HuH-7 (cell line): ENCODE measurements at places on chromosomes 11 and 22.
A peak's percentile ranks its signal among the peaks of the same experiment; 100 is the strongest.

- no peak for DNase-seq
Measured at GRCh38 chr11:8260202-8260966, 3.3 kb downstream of the LMO1 start.

DNA sequence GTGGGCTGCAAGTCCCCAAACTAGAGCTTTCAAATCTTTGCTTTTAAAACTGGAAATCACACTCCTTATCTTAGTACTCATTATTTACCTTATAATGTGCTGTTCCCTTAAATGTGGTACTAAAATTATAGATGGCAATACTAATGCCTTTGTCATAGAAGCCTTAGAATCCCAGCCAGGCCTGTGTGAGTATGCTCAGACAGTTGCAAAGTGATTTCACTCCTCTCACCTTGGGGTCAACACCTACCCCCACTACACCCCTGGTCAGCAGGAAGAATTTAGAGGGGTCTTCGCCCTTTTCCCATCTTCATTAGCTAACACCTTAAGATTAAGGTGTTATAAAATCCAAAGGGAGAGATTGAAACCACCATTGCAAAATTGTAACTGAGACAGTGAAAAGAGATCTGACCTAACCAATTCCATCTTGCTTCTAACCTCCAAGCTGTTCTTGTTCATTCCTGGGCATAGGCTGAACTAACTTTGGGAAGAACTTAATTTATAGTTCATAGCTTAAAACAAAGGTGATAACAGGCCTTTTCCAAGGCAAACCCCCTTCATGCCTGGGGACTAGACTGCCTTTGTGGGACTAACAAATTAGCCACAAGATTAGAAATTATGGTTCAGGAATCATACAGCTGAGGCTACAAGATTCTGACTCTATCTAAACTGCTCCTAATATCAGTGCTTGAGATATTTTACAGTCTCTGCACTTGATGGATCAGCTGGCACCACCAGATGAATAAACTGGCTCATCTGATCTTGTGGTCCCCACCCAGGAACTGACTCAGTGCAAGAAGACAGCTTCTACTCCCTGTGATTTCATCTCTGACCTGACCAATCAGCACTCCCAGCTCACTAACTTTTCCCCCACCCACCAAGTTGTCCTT lies 10.4 kb upstream of the MRPL17 start:
- no peak for DNase-seq

DNA sequence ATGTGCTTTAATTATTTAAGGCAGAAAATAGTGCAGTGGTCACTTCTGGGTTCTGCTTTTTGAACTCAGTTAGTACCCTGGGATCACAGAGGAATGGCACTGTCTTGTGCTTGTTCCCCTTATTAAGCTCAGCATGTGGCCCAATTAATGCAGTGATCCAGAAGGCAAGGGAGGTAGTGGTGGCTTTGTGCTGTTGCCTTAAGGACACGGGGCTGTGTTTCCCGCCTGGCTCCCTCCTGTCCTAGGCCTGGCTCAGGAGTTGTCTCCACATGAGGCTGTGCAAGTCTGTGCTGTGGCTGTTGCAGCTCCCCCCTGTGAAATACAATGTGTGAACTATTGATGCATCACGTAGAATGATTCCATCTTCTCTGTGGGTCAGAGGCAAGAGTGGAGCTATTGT lies 49.2 kb upstream of the CABP7 start:
- DNase-seq, result no peak

DNA sequence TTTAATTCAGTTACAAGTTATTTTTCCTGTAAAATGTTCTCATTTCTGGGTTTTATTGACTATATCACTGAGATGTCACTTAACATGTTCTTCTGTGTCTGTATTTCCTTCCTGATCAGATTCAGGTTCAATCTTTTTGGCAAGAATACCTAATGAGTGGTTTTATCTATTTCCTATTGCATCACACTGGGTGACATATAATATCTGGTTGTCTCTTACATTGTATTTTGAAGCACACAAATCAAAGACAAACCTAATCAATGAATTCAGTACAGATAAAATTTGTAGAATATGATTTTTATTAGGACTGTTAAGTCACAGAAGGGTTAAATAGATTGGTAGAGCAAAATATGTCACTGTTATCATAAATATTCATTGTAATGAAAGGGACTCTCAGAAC lies 60.4 kb downstream of the BCL2L13 start:
- DNase-seq, result no peak

GRCh38 chr11:113110046-113110445 lies 148.8 kb downstream of the NCAM1 start:
- DNase-seq, result no peak

- DNase-seq, result no peak
Measured at GRCh38 chr11:76314741-76315090, 66.2 kb downstream of the THAP12 start.

DNA sequence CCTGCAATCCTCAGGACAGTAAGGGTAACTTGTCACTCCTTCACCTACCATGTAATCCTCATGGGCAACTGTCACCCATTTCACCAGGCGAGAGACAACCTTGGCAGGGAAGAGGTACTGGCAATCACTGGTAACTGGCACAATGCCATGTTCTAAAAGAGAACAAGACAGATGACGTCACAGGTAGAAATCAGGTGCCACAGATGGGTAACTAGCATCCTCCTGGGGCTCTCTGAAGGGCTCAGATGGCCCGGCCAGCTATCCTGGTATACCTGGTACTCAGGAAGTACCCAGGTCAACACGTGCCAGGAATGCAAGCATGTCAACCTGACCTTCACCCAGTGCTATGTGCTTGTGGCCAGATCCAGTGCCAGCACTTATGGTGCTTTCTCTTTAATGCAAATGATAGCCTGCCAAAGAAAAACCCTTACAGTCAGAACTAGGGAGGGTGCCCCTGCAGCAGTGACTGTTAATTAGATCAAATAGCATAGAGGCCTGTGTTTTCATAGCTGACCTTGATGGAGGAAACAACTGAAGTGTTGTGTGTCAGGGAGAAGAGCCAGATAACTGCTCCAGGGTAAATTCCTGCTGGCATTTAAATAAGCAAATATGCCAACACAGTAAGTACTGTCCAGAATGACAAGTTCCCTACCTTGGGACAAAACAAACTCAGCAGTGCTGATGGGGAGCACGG lies 36.2 kb downstream of the THOC5 start:
- DNase-seq, result no peak

DNA sequence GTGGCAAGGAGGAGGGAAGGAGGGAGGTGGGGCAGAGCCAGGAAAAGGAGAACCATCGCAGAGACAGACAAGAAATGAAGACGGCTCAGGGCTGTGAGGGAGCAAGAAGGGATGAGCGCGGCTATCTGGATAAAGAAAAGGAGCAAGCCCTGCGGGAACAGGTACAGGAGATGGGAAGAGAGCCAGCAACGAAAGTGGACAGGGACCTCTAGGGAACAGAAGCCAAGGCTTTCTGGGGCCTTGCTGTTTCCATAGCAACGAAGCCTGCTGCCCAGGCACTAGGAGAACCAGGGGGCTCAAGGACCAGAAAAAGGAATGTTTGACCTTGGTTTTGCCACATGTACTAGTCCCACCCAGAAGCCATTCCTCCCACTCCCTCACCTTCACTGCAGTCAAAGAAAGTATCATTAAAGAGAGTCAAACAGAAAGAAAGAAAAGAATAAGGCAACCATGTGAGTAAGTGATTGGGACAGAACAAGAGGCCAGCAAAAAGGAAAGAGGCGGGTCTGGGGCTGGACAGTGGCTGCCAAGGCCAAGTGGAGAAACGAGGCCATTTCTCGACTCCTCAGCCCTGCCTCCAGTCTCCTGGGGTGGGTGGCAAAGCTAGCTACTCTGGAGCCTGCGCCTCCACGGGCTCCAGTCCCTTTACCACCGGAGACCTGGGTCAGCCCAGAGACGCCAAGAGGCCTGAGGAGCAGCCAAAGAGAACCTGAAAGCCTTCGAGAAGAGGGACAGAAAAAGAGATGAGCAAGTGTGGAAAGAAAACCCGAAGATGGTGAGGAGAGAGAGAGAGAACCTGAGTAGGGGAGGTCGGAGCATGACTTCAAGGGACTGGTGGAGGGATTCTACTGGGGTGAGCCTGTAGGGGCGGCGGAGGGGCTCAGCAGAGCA lies 35.1 kb downstream of the NRXN2 start:
- no peak for DNase-seq

- DNase-seq, result no peak
Measured at GRCh38 chr22:19818324-19819207, 36.1 kb downstream of the GNB1L start.

DNA sequence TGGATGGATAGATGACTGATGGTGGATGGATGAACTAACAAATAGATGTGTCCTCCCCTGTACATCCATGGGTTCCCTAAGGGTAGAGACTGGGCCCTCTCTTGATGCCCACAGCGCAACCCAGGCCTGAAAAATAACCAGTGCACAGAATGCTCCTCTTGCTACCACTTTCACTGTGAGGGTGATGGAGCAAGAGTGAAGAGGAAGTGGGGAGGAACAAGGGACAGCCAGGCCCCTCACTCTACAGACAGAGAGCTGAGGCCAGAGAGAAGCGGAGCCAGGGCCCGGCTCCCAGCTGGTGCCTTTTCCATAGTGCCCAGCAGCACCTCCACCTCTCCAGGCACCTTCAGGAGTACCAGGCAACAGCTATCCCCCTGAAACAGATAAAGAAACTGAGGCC lies 67.7 kb downstream of the THAP12 start:
- DNase-seq, result no peak

DNA sequence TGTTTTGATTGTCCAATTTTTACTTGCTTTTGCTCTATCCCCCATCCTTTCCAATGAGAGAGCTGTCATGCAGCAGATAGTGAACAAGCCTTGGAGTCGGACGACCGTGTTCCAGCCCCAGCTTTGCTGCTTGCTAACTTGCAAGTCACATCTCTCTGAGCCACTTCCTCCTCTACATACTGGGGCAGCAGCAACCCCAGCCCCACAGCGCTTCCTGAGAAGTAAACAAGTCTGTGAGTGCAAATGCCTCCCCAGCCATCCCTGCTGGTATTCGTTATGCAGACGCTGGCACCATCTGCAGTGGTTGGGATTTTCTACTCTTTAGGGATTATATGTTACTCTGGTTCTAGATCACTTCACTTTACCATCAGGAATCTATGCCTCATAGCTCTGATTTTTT lies 35.0 kb downstream of the TPBGL start:
- no peak for DNase-seq

DNA sequence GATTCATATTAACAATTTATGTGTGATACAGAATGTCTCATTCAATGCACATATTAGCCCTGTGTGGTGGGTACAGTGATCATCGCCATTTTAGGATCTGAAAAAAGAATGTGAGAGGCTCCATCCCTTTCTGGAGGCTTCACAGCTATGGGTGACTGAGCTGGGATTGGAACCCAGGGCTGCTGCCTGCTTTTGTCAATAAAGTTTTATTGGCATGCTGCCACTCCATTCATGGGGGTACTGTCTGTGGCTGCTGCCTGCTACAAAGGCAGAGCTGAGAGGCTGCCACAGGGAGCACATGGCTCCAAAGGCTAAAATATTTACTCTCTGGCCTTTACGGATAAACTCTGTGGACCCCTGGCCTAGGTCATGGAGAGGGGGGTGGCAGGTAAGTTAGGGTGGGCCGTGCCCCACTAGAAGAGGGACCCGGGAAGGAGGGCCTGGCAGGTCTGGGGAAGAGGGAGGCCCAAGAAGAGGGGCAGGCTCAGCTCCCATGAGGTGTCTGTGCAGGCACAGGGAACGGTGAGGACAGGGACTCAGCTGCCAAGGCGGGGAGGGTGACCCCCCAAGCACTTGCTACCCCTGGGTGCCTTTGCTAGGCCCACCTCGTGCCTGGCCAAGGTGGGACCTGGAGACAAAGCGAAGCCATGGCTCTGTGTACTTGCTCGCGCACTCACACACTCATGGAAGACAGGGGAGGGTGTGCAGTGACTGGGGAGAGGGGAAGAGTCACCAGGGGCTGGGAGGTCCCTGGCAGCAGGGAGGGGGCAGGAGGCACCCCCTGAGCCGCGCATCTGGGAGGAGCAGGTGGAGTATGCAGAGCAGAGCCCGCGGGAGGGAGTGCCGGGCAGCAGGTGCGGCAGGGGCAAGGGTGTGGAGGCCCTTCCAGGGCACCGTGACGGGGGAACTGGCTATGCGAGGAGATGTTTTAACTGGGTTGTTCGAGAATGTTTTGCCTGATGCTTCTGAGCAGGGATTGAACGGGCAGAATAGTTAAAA lies 335.3 kb downstream of the CTTN start:
- no peak for DNase-seq

- DNase-seq, result no peak
Measured at GRCh38 chr11:36192425-36193289, 96.6 kb downstream of the COMMD9 start.

GRCh38 chr11:60459345-60459744 lies 3.7 kb downstream of the MS4A1 start:
- DNase-seq, result no peak

- DNase-seq, result peak; percentile 66
Measured at GRCh38 chr11:88337181-88337986, at the start of gene CTSC. CTSC (minus strand) TSS chr11:88337736; CDS start chr11:88337672, 64 bp downstream.

DNA sequence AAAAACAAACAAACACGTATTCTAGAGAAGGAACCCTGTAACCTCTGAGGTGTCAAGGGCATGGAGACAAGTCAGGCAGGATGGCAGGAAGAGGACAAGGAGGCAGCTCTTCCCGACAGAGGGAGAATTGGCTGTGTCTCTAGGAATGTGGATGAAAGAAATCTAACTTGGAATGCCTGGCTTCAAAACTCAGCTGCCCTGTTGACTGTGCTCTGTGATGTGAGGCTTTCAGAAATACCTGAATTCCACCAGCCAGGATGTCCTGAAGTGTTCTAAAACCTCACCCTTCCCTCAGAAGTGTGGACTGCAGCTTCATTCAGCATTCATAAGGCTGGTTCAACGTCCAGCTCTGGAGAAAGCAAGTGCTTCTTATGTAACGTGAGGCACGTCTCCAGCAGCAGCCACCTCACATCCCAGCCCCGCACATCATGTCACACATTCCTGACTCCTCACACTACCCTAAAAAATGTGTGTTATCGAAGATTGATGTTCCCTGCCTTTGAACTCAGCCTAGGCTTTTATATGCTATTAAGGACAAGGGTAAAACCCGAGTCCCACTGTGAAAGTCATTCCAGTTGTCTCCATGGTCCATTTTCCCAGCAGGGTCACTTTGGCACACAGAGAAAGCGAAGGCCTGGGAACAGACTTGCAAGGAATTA lies 398.9 kb downstream of the ETS1 start:
- DNase-seq, result no peak

GRCh38 chr11:34278693-34279297 lies 79.0 kb downstream of the ABTB2 start:
- DNase-seq, result no peak

GRCh38 chr11:48041877-48042695 lies 61.7 kb downstream of the PTPRJ start:
- DNase-seq, result no peak

DNA sequence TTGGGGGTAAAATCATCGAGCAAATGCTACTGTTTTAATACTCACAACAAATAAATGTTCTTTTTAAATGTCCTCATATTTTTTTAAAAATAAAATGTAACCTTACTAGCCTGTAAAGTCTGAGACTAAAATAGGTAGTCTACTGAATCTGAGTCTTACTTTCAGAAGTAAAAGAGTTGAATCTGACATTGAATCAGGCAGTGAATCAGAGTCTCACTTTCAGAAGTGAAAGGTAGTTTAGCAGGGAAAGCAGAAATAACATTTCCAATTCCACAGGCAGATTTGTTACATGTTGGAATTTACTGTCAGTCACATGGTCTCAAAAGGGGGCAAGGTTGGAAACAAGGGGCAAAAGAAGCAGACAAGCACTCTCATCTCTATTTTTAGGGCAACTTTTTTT lies 143.0 kb downstream of the ELP4 start:
- DNase-seq, result no peak

GRCh38 chr11:17449158-17449557 lies 27.5 kb downstream of the ABCC8 start:
- DNase-seq, result no peak

GRCh38 chr11:45683271-45684058 lies 18.0 kb upstream of the CHST1 start:
- DNase-seq, result no peak

- no peak for DNase-seq
Measured at GRCh38 chr11:134656861-134657540, 245.0 kb upstream of the B3GAT1 start.
